Right kidney (tissue), 9 donors: ENCODE measurements at places on chromosomes 1 and 21.

GRCh38 chr1:17403081-17403480 is 31.1 kb downstream of the PADI6 start:
- DNase-seq = no peak

GRCh38 chr1:192453360-192453992 is 122.1 kb upstream of the RGS1 start:
- no peak for DNase-seq

DNA sequence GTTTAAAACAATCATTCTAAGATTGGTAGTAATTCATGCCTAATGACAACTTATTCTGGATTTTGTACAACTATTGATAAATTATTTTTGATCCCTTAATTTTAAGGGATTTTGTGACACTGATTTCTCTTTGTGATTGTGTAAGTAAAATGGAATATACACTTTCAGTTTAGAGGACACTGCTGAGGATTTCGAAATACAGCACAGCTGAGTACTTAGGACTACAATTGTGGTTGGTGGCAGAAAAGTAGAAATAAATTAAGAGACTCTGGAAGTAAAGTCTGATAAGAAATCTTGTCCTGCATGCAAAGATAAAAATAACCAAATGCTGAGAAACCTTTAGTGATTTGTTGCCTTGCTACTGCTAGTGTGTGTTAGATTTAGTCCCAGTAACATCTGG is 40.0 kb downstream of the TYW3 start:
- DNase-seq = no peak

DNA sequence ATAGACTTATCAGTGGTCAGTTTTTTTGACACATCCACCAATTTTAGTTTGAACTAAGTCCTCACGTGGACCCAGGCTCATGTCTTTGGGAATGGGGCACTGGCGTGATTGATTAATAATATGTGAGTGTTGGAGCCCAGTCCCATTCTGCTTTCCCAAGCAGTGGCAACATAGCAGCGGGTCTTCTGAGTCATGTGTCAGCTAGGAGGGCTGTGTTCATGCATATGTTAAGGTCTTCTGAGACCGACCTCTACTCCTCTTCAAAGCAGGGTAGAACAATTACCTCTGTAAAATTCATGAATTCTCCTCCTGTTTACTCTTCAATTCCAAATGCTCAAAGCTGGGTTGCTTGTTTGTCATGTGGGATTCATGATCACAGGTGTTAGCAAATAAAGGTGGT is 291.3 kb downstream of the CAMTA1 start:
- no peak for DNase-seq

- peak; percentile 79 for DNase-seq
Measured at GRCh38 chr1:27659497-27660299, 12.3 kb downstream of the IFI6 start.
